ENCODE measurements at places on chromosomes 6 and 20.

DNA sequence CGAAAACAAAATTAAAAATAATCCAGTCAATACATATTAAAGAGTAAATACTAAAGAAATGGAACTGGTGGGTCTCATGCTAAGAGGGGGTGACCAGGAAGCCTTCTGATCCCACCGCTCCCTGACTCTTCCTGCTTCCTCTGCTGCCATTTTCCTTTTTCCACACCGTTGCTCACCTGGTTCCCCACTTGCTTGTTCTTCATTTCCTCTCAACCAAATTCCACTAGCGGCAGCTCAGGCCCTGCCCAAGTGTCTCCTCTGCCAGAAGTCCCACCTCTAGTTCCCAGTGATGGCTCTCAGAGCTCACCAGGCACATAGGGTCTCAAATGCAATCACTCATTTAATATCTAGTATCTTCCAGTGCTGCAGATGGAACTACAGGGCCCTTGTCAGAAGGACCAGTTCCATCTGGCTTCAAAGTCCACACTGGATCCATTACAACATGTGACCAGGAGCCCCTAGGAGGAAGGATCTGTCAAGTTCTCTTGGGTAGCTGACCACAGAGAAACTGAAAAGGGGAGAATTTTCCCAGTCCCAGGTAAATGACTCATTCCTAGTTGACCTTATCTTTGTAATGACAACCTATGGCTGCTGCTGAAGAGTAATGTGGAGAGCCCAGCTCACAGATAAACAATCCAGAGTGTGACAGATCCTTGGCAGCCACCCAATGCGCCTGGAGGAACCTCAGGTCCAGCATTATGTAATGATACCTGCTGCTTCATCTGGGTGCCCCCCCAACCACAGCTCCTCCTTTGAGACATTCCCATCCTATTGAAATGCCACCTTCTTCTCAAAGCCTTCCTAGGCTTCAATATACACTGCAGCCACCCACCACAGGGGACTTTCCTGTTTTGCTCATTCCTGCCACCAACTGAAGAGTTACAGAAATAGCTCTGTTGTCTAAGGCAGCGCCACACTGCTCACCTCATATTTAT lies 38.2 kb downstream of the ELMO2 start:
- no peak overlapping the region for H3K27ac ChIP-seq
- no peak overlapping the region for H3K4me3 ChIP-seq
- peaks cover 66% of the 10 kb centered on the region for H3K36me3 ChIP-seq
- H3K27me3 ChIP-seq, result no peaks in the 10 kb centered on the region
- peaks cover 7% of the 10 kb centered on the region for H3K4me1 ChIP-seq

- no peaks in the 10 kb centered on the region for H3K4me1 ChIP-seq
- no peaks in the 10 kb centered on the region for H3K27me3 ChIP-seq
- H3K4me3 ChIP-seq, result no peak overlapping the region
- no peaks in the 10 kb centered on the region for H3K36me3 ChIP-seq
- no peak for DNase-seq
- no peak overlapping the region for H3K27ac ChIP-seq
Observed at GRCh38 chr6:102517506-102517905, 1124.0 kb downstream of the GRIK2 start.

DNA sequence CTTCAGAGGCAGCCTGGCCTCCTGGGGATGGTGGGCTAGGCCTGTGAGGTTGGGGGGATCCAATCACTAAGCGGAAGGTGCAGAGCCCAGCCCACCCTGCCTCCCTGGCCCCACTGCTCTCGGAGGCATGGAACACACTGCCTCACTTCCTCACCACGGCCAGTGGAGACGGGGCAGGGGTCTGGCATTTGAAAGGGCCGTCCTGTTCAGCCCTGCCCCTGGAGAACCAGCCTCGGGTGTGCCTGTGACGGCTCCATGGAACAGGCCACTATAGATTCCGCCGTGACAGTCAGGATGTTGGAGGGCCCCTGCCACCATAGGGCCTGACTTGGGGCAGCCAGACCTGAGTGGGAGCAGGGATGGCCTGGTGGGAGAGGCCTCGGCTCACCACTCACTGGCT lies 110.2 kb downstream of the DACT2 start:
- H3K27me3 ChIP-seq, result peaks cover 2% of the 10 kb centered on the region
- no peak overlapping the region for H3K4me3 ChIP-seq
- no peak overlapping the region for H3K27ac ChIP-seq
- H3K36me3 ChIP-seq, result no peaks in the 10 kb centered on the region

GRCh38 chr20:38673725-38674091 lies 50.6 kb upstream of the SLC32A1 start:
- no peak overlapping the region for H3K27ac ChIP-seq
- peaks cover 6% of the 10 kb centered on the region for H3K4me1 ChIP-seq
- no peaks in the 10 kb centered on the region for H3K27me3 ChIP-seq
- H3K36me3 ChIP-seq, result no peaks in the 10 kb centered on the region
- H3K4me3 ChIP-seq, result no peak overlapping the region

DNA sequence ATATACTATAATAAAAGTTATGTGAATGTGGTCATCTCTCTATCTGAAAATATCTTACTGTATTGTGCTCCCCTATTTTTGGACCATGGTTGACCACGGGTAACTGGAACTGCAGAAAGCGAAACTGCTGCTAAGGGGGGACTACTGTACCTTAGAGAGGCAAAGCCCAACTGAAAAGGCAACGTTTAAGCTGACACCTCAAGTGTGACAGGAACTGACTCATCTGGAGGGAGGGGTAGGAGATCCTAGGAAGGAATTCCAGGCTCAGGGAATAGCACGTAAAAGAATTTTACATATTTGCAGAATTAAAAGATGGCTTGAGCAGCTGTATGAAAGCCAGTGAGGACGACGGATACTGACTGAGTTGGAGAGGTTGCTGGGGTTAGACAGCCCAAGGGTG lies 34.8 kb downstream of the ELOVL2 start:
- no peaks in the 10 kb centered on the region for H3K27me3 ChIP-seq
- H3K36me3 ChIP-seq, result no peaks in the 10 kb centered on the region
- no peaks in the 10 kb centered on the region for H3K4me1 ChIP-seq
- no peak overlapping the region for H3K27ac ChIP-seq
- no peak overlapping the region for H3K4me3 ChIP-seq

GRCh38 chr20:63093966-63094766 lies 87.4 kb upstream of the BHLHE23 start:
- no peaks in the 10 kb centered on the region for H3K4me1 ChIP-seq
- no peaks in the 10 kb centered on the region for H3K36me3 ChIP-seq
- no peak overlapping the region for H3K4me3 ChIP-seq
- no peaks in the 10 kb centered on the region for H3K27me3 ChIP-seq

- no peak overlapping the region for H3K27ac ChIP-seq
- H3K27me3 ChIP-seq, result no peaks in the 10 kb centered on the region
- H3K4me3 ChIP-seq, result no peak overlapping the region
Observed at GRCh38 chr6:126720304-126720703, 380.4 kb downstream of the CENPW start.

- DNase-seq, result no peak
- H3K4me1 ChIP-seq, result no peaks in the 10 kb centered on the region
- no peak overlapping the region for H3K27ac ChIP-seq
Observed at GRCh38 chr20:52880997-52881396, 91.2 kb upstream of the TSHZ2 start.

DNA sequence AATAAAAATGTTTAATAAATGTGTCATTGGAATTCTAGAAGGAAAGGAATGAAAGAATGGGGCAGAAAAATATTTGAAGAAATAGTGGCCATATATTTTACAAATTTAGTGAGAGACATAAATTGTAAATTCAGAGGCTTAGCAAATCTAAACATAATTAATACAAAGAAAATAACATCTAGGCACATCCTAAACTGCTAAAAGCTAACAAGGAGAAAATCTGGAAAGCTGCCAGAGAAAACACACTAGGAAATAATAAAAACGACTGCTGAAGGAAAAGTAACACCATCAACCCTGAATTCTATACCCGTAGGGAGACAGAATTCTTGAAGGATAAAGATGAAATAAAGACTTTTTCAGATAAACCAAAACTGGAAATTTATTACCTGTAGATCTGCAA lies 23.8 kb downstream of the CYB5R4 start:
- H3K4me1 ChIP-seq, result no peaks in the 10 kb centered on the region
- no peak for DNase-seq
- H3K27ac ChIP-seq, result no peak overlapping the region
- no peaks in the 10 kb centered on the region for H3K27me3 ChIP-seq
- H3K36me3 ChIP-seq, result no peaks in the 10 kb centered on the region

- peaks cover 3% of the 10 kb centered on the region for H3K4me1 ChIP-seq
- no peak overlapping the region for H3K4me3 ChIP-seq
- H3K27me3 ChIP-seq, result no peaks in the 10 kb centered on the region
- H3K36me3 ChIP-seq, result no peaks in the 10 kb centered on the region
Observed at GRCh38 chr20:49415668-49416044, 66.8 kb downstream of the KCNB1 start.

GRCh38 chr20:10902576-10903282 lies 228.9 kb upstream of the JAG1 start:
- H3K4me1 ChIP-seq, result no peaks in the 10 kb centered on the region
- no peaks in the 10 kb centered on the region for H3K27me3 ChIP-seq
- DNase-seq, result peak; percentile 60
- H3K36me3 ChIP-seq, result no peaks in the 10 kb centered on the region
- no peak overlapping the region for H3K27ac ChIP-seq
- H3K4me3 ChIP-seq, result no peak overlapping the region

GRCh38 chr20:33526769-33527168 lies 36.9 kb downstream of the CBFA2T2 start:
- H3K4me3 ChIP-seq, result no peak overlapping the region
- H3K27me3 ChIP-seq, result no peaks in the 10 kb centered on the region
- no peaks in the 10 kb centered on the region for H3K36me3 ChIP-seq
- no peak for DNase-seq

DNA sequence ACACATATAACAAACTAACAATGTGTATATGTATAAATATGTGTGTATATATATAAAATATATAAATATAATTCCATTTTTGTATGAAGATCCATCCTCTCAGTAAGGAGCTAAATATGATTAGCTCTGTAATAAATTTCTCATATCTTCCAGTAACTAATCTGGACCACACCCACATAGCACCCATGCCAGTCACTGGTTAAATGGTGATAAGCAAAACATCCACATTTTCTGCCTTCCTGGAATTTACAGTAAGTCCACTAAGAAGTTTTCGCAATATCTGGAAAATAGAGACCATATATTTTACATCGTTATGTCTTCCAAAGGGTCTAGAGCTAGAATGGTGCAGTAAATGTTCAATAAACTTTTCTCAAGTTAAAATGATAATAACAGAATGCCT lies 151.5 kb upstream of the STMND1 start:
- no peaks in the 10 kb centered on the region for H3K4me1 ChIP-seq
- no peak overlapping the region for H3K27ac ChIP-seq
- no peak for DNase-seq
- no peaks in the 10 kb centered on the region for H3K27me3 ChIP-seq
- H3K36me3 ChIP-seq, result no peaks in the 10 kb centered on the region

GRCh38 chr6:139748353-139749146 lies 374.1 kb upstream of the CITED2 start:
- no peaks in the 10 kb centered on the region for H3K27me3 ChIP-seq
- no peak overlapping the region for H3K4me3 ChIP-seq
- peaks cover 2% of the 10 kb centered on the region for H3K4me1 ChIP-seq
- no peak overlapping the region for H3K27ac ChIP-seq
- H3K36me3 ChIP-seq, result no peaks in the 10 kb centered on the region

DNA sequence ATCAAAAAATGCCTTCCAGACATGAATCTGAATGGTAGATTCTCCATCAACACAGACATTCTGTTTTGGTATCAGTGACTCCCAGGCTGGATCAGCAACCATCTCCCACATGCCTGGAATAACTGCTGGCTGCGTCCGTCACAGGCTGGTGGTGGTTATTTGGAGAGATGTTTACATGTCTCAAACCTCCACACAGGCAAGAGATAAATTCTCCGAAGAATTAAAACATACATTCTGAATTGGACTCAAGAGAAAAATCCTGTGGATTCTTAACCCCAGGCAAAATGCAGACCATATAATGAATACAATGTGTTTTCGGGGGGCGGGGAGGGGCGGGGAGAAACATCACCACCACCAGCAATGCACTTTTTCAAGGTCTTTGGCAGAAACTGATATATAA lies 108.2 kb downstream of the THBS2 start:
- H3K27ac ChIP-seq, result no peak overlapping the region
- no peak for DNase-seq

DNA sequence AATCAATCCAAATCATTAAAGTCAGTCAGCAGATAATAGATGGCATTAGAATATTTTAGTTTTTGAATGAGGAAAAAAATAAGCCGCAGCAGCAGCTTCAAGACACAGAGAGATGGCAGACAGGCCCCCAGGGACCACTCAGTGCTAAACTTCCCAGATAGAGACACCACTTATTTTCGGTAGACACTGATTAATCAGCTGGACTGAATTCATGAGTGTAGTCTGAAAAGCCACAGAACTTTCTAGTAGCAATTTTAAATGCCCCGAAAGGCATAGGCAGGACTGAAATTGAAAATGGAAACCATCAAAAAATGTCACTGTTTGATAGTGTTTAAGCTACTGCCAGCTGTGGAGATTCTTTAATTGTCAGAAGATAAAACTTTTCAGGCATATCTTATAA lies 3.1 kb upstream of the CLDN20 start:
- no peak for DNase-seq
- no peak overlapping the region for H3K27ac ChIP-seq
- H3K27me3 ChIP-seq, result no peaks in the 10 kb centered on the region
- no peak overlapping the region for H3K4me3 ChIP-seq
- peaks cover 21% of the 10 kb centered on the region for H3K36me3 ChIP-seq
- H3K4me1 ChIP-seq, result no peaks in the 10 kb centered on the region

- DNase-seq, result peak; percentile 42
- no peaks in the 10 kb centered on the region for H3K27me3 ChIP-seq
- no peaks in the 10 kb centered on the region for H3K4me1 ChIP-seq
- H3K36me3 ChIP-seq, result no peaks in the 10 kb centered on the region
Observed at GRCh38 chr20:30985386-30985785, 272.1 kb upstream of the DEFB115 start.

GRCh38 chr6:150286460-150286859 lies 82.4 kb upstream of the IYD start:
- H3K27me3 ChIP-seq, result no peaks in the 10 kb centered on the region
- no peak for DNase-seq
- no peaks in the 10 kb centered on the region for H3K4me1 ChIP-seq
- H3K36me3 ChIP-seq, result no peaks in the 10 kb centered on the region
- H3K4me3 ChIP-seq, result no peak overlapping the region

DNA sequence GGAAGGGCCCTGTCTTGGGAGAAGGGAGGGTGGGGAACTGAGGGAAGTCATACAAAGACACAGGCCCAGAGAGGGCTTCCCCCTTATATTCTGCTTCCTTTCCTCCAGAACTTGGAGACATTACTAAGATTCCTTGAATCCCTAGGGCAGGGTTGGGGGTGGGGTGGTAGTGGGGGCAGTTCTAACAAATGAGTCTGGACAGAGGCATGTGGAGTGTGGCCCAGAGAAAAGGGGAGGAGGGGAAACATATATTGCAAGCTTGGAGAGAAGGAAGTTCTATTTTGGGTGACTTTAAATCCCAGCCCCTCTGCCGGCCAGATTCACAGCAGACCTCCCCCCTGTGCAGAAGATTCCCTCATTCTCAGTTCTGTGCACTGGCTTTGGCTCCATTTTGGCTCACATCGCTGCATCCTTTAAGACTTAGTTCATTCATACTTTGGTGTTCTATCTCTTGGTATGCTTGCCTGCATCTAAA lies 43.7 kb downstream of the DAAM2 start:
- no peaks in the 10 kb centered on the region for H3K36me3 ChIP-seq

- no peaks in the 10 kb centered on the region for H3K27me3 ChIP-seq
- no peaks in the 10 kb centered on the region for H3K4me1 ChIP-seq
- no peak overlapping the region for H3K4me3 ChIP-seq
- H3K36me3 ChIP-seq, result no peaks in the 10 kb centered on the region
Observed at GRCh38 chr6:88702956-88703556, 260.4 kb downstream of the RNGTT start.

GRCh38 chr6:39822846-39823815 lies 31.0 kb downstream of the DAAM2 start:
- peak overlapping the region; percentile 36 for H3K27ac ChIP-seq
- no peaks in the 10 kb centered on the region for H3K27me3 ChIP-seq
- H3K36me3 ChIP-seq, result no peaks in the 10 kb centered on the region
- peaks cover 20% of the 10 kb centered on the region for H3K4me1 ChIP-seq

GRCh38 chr20:7348253-7348652 lies 580.8 kb downstream of the BMP2 start:
- H3K4me1 ChIP-seq, result no peaks in the 10 kb centered on the region
- no peak overlapping the region for H3K27ac ChIP-seq
- DNase-seq, result no peak
- no peak overlapping the region for H3K4me3 ChIP-seq
